Stimulated activated CD4-positive, alpha-beta T cell treated with anti-CD3 and anti-CD28 coated beads, Interleukin-2, amount 100 ng/mL, for 4 hours (primary cell): ENCODE measurements at places on chromosomes 5 and 9.

GRCh38 chr9:95777136-95777535 is 98.4 kb upstream of the ERCC6L2 start:
- DNase-seq = no peak

GRCh38 chr5:89216606-89217005 is 333.6 kb upstream of the MEF2C start:
- no peak for DNase-seq

- DNase-seq = no peak
Measured at GRCh38 chr5:80153586-80154126, 102.2 kb downstream of the SERINC5 start.

- no peak for DNase-seq
Measured at GRCh38 chr5:15693933-15694332, 194.0 kb downstream of the FBXL7 start.

DNA sequence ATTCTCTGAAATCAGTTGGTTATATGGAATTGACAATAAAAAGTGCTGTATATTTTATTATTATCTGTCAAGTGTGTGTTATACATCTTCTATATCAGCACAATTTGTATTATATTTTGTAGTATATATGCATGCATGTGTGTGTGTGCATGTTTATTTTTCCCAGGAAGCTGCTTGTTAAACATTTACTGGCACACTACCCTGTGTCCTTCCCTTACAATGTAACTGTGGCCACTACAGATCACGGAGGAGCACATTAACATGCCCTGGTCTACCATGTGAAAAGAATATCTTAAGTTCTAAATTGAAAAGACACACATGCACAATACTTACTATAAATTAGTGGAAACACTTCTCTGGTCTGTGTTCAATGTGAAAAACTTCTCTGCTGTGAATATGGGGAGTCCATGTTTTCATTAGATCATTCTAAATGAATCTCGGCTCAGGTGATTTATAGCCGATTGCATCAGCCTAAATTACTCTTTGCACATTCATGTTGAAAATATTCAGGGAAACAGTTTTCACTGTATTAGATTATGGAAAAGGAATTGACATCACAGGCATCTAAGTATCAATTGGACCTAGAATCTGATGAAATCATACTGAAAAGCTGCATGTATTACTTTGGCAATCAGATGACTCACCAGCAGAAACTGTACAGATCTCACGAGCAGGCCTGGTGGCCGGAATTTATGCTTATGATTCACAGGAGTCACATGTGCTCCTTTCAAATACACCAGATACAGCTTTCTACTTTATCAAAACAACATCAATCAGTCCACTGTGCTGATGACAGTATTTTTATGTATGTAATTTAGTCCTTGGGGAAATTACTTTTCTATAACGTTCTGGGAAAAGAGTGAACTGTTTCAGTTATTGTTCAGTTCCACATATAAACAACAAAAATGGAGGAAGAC is 39.4 kb downstream of the LURAP1L start:
- DNase-seq = no peak

DNA sequence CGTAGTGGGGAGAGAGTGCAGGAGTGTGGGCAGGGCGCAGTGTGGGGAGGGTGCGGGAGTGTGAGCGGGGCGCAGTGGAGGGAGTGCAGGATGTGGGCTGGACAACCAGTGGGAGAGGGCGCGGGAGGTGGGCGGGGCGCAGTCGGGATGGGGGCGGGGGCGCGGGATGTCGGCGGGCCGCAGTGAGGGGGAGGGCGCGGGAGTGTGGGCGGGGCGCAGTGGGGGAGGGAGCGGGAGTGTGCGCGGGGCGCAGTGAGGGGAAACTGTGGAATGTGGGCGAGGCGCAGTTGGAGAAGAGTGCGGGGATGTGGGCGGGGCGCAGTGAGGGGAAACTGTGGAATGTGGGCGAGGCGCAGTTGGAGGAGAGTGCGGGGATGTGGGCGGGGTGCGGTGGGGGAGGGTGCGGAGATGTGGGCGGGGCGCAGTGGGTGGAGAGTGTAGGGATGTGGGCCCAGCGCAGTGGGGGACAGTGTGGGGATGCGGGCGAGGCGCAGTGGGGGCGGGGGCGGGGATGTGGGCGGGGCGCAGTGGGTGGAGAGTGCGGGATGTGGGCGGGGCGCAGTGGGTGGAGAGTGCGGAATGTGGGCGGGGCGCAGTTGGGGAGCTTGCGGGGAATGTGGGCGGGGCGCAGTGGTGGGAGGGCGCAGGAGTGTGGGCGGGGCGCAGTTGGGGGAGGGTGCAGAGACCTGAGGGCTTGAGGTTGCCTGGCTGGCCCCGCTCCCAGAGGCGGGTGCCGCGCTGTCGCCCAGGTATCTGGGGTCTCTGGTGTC is at the start of gene NXNL2:
Gene NXNL2 (plus strand): TSS at position 723 of the 770 bp plus-strand sequence. CDS start 257 bp downstream, outside the sequence.
- peak; percentile 63 for DNase-seq

DNA sequence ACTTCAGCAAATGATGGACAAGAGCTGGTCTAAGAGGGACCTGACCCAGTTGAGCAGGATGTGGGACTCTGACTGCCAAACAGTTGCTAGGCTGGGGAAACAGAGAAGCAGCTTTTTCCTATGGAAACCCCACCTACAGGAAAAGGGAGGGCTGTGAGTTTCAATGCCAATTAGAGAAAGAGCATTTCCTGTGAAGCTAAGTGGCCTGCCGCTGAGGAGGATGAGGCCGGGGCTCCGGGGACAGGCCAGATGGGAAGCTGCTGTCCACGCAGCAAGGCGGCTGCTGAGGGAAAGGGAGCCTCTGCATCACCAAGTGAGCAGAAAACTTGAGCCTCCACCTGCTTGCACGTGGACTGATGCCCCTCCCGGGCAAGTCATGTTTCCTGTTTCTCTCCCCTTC is at the start of gene PCDH12:
Gene PCDH12 (minus strand): TSS at position 90 of the 400 bp plus-strand sequence. CDS start 351 bp downstream, outside the sequence.
- no peak for DNase-seq

GRCh38 chr5:132528021-132528420 is 15.3 kb downstream of the IL5 start:
- DNase-seq = no peak

- no peak for DNase-seq
Measured at GRCh38 chr9:71590362-71590761, 178.0 kb downstream of the CEMIP2 start.

DNA sequence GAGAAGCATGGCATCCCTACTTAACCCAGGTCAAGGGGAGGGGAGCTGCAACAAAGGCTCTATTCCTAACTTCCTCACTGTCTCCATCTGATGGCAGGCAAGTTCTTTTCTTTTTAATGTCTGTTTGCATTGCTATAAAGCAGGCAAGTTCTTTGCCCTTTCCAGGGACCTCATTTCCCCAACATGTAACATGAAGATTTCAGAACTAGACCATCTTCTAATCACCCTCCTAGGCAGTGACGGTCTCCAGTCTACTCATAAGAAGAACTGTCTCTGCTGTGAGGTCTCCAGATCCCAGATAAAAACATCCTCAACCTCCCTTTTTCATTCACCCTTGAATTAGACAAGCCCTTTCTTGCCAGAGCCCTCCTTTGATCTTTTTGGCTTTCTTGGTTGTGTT is 42.1 kb downstream of the PPP1R2B start:
- no peak for DNase-seq
